Psoas muscle (tissue), 8 donors: ENCODE measurements at places on chromosomes 3 and 15. TPM values are rescaled to one million over a fixed set of nuclear protein-coding genes. Genes with fewer than 3 reads are reported as not detected.
A peak's percentile ranks its signal among the peaks of the same experiment; 100 is the strongest.

GRCh38 chr3:197495059-197495455 lies 60.7 kb downstream of the BDH1 start:
- H3K27ac ChIP-seq: no peak overlapping the region
- DNase-seq: no peak
- H3K27me3 ChIP-seq: no peaks in the 10 kb centered on the region
- H3K4me1 ChIP-seq: no peaks in the 10 kb centered on the region

DNA sequence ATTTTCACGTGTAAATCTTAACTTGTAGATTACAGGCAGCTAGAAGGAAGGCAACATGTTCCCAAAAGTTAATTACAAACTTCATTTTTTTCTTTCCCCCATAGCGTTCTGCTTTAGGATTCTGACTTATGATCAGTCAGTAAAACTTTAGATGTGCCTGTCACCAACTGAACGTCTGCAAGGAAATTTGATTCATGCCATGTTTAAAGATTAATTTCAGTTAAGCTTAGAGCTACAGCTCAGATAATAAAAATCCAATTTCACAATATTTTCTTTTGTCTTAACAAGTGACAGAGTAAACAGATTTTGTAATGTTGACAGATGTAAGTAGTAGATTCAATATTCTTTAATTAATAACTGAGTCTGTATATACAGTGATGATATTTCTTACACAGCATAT lies 253.1 kb downstream of the NFKBIZ start:
- H3K36me3 ChIP-seq: no peaks in the 10 kb centered on the region
- H3K4me3 ChIP-seq: no peak overlapping the region
- no peaks in the 10 kb centered on the region for H3K4me1 ChIP-seq
- H3K27ac ChIP-seq: no peak overlapping the region
- DNase-seq: no peak

DNA sequence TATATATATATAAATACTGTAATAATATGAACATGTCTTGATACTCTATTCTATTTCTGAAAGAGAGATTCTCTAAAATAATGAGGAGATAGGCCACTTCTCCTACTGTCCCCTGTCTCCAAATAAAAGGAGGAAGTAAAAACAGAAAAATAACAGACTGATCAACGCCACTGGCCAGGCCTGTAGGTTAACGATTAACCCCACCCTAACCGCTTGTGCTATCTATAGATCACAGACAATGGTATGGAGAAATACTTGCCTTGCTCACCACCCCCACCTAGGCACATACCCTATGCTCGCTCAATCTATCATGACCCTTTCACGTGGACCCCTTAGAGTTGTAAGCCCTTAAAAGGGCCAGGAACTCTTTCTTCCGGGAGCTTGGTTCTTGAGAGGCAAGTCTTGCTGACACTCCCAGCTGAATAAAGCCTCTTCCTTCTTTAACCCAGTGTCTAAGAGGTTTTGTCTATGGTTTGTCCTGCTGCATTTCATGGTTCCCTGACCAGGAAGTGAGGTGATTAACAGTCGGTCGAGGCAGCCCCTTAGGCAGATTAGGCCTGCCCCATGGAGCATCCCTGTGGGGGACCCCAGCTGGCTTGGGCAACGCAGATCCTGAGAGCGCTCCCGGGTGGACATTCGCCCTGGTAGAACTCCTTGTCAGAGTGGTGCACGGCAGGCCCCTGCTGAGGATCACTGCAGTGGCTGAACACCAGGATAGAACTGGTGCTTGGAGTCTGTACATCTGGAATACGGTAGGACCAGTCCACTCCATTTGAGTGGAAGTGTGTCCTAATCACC lies 521.8 kb upstream of the CNTN3 start:
- no peaks in the 10 kb centered on the region for H3K27me3 ChIP-seq
- no peak for DNase-seq
- H3K36me3 ChIP-seq: no peaks in the 10 kb centered on the region

DNA sequence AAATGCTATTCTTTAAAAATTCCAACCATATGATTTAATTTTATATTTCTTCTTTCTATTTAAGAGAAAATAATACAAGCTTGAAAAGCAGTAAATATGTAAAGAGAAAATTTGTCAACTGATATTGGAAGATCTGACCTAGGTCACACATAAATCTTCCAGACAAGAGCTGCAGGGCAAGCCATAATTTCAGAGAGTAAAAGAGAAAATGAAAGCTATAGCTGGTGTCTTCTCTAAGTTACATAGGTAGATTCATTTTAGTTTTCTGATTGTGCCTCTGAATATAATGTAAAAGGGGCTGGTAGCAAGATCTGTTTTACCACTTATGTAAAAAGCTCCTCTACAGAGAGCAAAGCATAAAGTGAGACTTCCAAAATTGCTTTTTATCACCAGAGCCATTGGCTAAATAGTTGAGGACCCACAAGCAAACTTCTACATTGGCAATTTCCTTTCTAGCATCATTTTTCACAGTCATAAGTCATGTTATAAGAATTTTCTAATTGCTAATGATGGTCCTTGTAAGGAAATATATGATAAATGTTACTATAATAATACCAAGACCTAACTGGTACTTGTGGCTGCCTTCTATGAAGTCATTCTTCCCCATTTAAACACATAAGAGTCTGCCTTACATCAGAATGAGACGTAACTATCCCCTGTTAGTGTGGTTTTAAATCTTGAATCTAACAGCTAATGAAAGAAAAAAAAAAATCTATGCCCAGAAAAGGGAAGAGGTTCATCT lies 80.8 kb upstream of the SKOR1 start:
- H3K36me3 ChIP-seq: no peaks in the 10 kb centered on the region
- H3K4me3 ChIP-seq: no peak overlapping the region
- H3K4me1 ChIP-seq: no peaks in the 10 kb centered on the region
- H3K27ac ChIP-seq: no peak overlapping the region
- no peak for DNase-seq

GRCh38 chr3:172314591-172315160 lies 133.6 kb downstream of the GHSR start:
- H3K27ac ChIP-seq: peak overlapping the region; percentile 76
- H3K27me3 ChIP-seq: no peaks in the 10 kb centered on the region
- DNase-seq: no peak
- H3K4me1 ChIP-seq: peaks cover 76% of the 10 kb centered on the region
- H3K36me3 ChIP-seq: peaks cover 33% of the 10 kb centered on the region
- no peak overlapping the region for H3K4me3 ChIP-seq

- no peak overlapping the region for H3K4me3 ChIP-seq
- DNase-seq: no peak
- peaks cover 88% of the 10 kb centered on the region for H3K36me3 ChIP-seq
Observed at GRCh38 chr3:184911570-184911969, 99.6 kb downstream of the VPS8 start.

BCL6 gene
- 265 TPM for total RNA-seq

A4GNT gene
- total RNA-seq: not detected

KIF9 gene
- 4.5 TPM for total RNA-seq

CCR3 gene
- total RNA-seq: 0.62 TPM

BBX gene
- 16.2 TPM for total RNA-seq

HYAL1 gene
- 20.8 TPM for total RNA-seq

LOXL1 gene
- total RNA-seq: 6.3 TPM
